ENCODE measurements at places on chromosomes 4 and X.

GRCh38 chrX:109889289-109890006 is 113.5 kb upstream of the TMEM164 start:
- DNase-seq, result no peak

- DNase-seq, result no peak
Observed at GRCh38 chr4:37422102-37422501, 177.6 kb downstream of the NWD2 start.

- no peak for DNase-seq
Observed at GRCh38 chr4:124061413-124061812, 651.1 kb downstream of the ANKRD50 start.

GRCh38 chr4:146495269-146495668 is 26.5 kb downstream of the SLC10A7 start:
- DNase-seq, result no peak

- DNase-seq, result no peak
Observed at GRCh38 chrX:152831391-152831790, 528 bp downstream of the NSDHL start.

GRCh38 chr4:27018076-27018475 is 157.4 kb downstream of the STIM2 start:
- DNase-seq, result no peak

DNA sequence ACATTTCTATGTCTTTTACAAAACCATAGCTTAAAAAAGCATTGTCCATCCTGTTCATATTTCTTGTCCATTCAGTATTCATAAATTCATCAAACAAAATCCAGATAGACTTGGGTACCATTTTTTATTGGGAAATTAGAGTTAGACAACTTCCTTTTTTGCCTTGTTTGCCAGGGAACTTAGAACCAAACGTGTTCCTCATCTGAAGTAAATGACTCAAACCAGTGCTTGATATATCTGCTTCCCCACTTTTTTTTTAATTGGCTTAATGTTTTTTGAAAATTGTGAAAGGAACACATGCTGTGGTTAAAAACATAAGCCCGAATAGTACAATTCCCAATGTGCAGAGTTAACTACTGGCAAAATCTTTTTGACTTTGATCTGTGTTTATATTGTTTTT is 44.2 kb downstream of the DLG3 start:
- no peak for DNase-seq

DNA sequence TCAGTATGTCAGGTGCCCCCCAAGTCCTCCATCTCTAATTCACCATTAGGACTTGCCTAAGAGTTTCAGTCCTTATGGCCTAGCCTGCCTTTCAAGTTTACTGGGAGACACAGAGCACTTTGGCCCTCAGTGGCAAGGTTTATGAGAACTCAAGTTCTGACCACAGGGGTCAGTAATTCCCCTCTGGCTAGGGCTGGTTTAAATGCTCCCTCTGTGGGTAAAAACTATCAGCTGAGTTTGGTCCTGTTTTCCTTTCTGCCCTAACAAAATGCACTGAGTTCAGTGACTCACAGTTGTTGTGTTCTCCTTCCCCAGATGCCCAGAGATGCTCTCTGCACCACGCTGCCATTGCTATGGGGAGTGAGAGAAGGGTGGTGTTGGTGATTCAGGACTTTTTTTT is 163.2 kb downstream of the RELL1 start:
- no peak for DNase-seq

GRCh38 chr4:60648774-60649173 is 551.4 kb upstream of the ADGRL3 start:
- no peak for DNase-seq

- DNase-seq, result no peak
Observed at GRCh38 chr4:124980276-124980752, 267.8 kb upstream of the ANKRD50 start.

GRCh38 chr4:167775375-167775774 is 317.0 kb upstream of the ANXA10 start:
- DNase-seq, result no peak

GRCh38 chrX:20026278-20026677 is 35.4 kb upstream of the BCLAF3 start:
- no peak for DNase-seq

- DNase-seq, result peak; percentile 78
Observed at GRCh38 chr4:40856277-40856839, 106.6 kb downstream of the NSUN7 start.

GRCh38 chr4:78922207-78922606 is 17.0 kb downstream of the PAQR3 start:
- no peak for DNase-seq

GRCh38 chrX:134544135-134544512 is 84.2 kb downstream of the HPRT1 start:
- no peak for DNase-seq

GRCh38 chr4:156718226-156718625 is 253.4 kb downstream of the PDGFC start:
- no peak for DNase-seq

DNA sequence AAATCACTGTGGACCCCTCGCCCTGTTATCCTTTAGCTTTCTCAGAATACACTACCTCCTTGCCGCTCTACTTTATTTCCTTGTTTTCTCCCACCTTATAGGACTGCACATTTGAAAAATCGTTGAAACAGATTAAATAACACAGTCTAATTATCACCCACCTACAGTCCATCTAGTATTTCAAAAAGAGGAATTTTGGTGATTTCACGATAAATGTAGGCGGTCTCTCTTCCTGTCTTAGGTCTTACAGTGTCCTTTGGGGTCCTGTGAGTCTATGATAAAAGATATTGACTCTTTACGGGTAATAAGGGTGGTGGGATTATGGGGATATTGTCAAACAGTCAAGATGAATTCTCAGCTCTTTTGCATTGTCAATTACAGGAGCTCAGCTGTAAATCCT is 2.4 kb upstream of the TBL1X start:
- no peak for DNase-seq

GRCh38 chr4:15601862-15602261 is 53.3 kb downstream of the FBXL5 start:
- no peak for DNase-seq

GRCh38 chrX:110569506-110569905 is 210.9 kb downstream of the RTL9 start:
- DNase-seq, result no peak

DNA sequence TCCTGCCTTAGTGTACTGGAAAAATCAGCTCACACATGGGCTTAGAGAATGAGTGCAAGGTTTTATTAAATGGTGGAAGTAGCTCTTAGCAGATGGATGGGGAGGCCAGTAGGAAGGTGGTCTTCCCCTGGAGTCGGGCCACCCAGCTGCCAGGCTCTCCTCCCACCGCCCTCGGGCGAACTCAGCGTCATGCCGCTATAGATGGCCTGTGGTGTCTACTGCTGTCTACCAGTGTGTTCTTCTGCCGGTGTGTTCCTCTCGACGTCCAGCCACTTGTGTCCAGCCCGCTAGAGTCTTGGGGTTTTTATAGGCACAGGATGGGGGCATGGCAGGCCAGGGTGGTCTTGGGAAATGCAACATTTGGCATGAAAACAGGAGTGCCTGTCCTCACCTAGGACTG is 198.7 kb upstream of the NDST3 start:
- DNase-seq, result no peak

- DNase-seq, result no peak
Observed at GRCh38 chrX:63935835-63936234, 150.8 kb upstream of the ARHGEF9 start.

- no peak for DNase-seq
Observed at GRCh38 chrX:109403922-109404321, 78.0 kb downstream of the GUCY2F start.

- no peak for DNase-seq
Observed at GRCh38 chr4:12137575-12137974, 708.9 kb upstream of the HS3ST1 start.

GRCh38 chr4:114012749-114013148 is 33.3 kb upstream of the ARSJ start:
- no peak for DNase-seq

DNA sequence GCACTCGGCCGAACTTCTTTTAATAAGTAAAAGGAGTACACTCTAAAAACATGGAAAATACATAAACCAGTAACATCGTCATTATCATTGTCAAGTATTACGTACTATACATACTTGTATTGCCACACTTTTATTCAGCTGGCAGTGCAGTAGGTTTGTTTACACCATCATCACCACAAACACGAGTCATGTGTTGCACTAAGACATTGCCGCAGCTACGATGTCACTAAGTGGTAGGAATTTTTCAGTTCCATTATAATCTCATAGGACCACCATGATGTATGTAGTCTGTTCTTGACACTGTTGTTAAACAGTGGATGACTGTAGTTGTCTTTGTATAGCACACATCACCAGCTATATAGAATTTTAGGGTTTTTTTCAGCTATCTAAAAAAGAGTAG is 48.0 kb upstream of the TMEM131L start:
- DNase-seq, result no peak

GRCh38 chr4:183478926-183479325 is 25.9 kb upstream of the ING2 start:
- DNase-seq, result no peak

DNA sequence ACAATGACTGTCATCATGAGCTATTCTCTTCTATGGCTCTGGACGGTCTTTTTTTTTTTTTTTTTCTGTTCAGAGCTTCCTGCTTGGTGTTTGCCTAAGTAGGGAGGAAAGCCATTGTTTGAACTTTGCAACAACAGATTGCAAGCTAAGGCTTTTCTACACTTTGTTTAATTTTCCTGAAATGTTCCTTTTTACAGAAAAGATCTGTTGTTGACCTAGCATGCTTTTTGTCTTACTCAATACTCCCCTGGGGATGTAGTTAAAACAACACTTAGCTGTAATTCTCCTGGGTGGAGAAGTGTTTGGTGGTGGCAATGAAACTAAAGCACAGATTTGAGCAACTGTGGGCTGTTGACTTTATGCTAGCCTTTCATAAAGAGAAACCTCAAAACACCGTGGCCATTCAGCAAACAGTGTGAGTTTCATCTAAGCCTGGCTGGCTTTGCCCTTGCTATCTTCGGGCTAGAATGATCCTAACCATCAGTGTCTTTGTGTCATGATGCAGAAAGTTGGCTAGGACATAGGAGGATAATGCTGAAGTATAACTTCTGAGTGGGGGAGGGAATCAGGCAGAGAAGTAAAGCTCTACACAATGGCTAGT is 110.5 kb downstream of the ANXA3 start:
- DNase-seq, result peak; percentile 68

DNA sequence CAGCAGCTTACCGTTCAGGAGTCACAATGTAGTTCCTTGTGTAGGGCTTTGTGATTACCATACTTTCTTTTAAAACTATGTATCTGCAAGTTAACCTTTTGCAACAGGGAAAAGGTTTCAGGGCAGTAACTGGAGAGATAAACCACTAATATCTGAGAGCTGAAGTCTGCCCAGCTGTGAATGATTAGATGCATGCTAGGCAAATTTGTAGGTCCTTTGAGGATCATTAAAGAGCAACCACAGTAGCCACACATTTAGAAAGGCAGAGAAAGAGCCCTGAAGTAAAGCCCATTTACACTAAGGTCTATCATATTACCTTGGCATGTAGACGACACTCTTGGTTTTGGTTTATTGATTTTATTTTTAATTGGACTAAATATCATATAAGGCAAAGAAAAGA is 60.0 kb downstream of the ATP8A1 start:
- peak; percentile 76 for DNase-seq

GRCh38 chr4:2378898-2379297 is 39.5 kb downstream of the ZFYVE28 start:
- no peak for DNase-seq

- DNase-seq, result peak; percentile 98
Observed at GRCh38 chrX:131752493-131753198, 208.8 kb downstream of the OR13H1 start.

GRCh38 chr4:74033739-74034138 is 4.8 kb downstream of the CXCL3 start:
- no peak for DNase-seq

- no peak for DNase-seq
Observed at GRCh38 chr4:152515678-152516077, 20.2 kb downstream of the FBXW7 start.

- no peak for DNase-seq
Observed at GRCh38 chrX:150005027-150005426, 66.7 kb upstream of the EOLA2 start.

DNA sequence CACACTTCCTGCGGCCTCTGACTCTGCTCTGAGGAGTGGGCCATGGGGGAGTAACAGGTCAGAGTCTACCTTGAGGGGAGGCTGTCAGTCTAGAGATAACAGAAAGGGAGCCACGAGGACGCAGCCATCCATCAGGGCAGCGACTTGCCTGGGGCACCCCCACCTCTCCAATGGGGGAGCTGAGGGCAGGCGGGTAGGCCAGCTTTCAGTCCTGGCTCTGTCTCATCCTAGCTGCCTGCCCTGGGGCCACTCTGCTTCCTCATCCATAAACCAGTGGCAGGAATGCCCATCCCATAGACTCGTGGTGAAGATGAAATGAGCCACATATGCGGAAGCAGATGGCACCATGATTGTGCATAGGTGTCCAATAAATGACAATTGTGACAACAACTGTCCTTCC is 13.2 kb downstream of the MAGED2 start:
- no peak for DNase-seq

DNA sequence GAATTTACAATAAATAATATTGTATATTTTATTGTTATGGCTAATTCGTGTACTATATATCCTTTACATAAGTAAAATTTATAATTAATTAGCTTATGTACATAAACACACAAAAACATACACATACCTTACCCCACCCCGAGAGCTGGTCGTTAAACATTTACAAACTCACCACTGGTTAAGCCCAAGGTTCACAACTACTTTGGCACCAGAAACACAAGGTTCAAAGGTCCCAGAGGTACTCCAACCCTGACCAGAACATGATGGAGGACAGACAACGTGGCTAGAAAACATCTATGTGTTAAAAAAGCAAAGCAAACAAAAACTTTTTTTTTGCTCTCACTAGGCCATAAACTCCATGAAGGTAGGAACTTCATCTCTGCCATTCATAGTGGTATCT is 37.7 kb downstream of the SLC25A5 start:
- no peak for DNase-seq

DNA sequence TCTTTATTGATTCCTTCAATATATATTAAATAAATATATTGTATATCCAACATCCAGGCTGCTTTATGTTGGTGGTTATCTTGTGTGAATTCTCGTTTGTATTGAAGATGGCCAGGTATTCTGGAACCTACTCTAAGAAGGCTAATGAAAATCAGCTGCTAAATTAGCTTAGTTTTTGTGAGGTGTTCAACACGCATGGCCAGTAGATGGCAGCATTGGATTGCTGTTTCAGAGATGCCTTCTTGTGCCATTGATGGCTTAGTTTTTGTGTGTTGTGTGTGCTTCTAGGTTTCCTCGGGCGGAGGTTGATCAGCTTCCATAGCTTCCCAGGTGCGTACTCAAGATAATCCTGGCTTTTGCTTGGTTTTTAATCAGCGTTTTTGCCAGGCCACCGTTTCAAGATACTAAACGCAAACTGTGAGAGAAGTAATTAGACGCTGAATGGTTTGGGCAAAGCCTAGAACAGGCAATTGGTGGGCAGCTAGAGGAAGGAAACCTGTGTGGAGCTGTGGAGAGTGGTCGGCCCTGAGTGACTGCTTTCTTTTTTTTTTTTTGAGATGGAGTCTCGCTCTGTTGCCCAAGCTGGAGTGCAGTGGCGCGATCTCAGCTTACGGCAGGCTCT is 15.1 kb downstream of the NOCT start:
- peak; percentile 60 for DNase-seq

GRCh38 chr4:176641237-176641636 is 151.5 kb downstream of the VEGFC start:
- DNase-seq, result no peak

Measured in NCI-H1417 (cell line).